ENCODE measurements at places on chromosomes 7 and 10. TPM values are rescaled to one million over a fixed set of nuclear protein-coding genes. Genes with fewer than 3 reads are reported as not detected.

The MEOX2 gene
- polyA plus RNA-seq = 1.6 TPM

The HILPDA gene
- 25.5 TPM for polyA plus RNA-seq

The NEUROG3 gene
- not detected for polyA plus RNA-seq

The MYH16 gene
- polyA plus RNA-seq = 0.20 TPM

The PLCE1 gene
- 43.0 TPM for polyA plus RNA-seq

The FAM25G gene
- polyA plus RNA-seq = 0.57 TPM

The TLX1 gene
- polyA plus RNA-seq = not detected

The ATP6V0A4 gene
- 58.9 TPM for polyA plus RNA-seq

The STK31 gene
- 1.0 TPM for polyA plus RNA-seq

The GRID2IP gene
- polyA plus RNA-seq = 0.91 TPM

The CYP2E1 gene
- polyA plus RNA-seq = 2.8 TPM

The OR2A5 gene
- 0.18 TPM for polyA plus RNA-seq

The EIF5AL1 gene
- 1.4 TPM for polyA plus RNA-seq

The IGFBP1 gene
- polyA plus RNA-seq = 0.17 TPM

The TBC1D12 gene
- 21.6 TPM for polyA plus RNA-seq

DNA sequence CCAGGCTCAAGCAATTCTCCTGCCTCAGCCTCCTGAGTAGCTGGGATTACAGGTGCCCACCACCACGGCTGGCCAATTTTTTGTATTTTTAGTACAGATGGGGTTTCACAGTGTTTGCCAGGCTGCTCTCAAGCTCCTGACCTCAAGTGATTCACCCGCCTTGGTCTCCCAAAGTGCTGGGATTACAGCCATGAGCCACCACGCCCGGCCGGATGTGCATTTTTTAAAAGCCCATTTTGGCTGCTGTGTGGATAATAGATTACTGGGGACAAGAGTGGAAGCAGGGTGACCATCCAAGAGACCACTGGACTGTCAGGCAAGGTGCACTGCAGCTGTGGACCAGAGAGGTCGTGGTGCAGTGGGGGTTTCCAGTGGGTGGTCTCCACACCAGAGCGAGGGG, 21.4 kb downstream of the HKDC1 start:
- DNase-seq = no peak

- peak; percentile 64 for DNase-seq
Measured at GRCh38 chr7:7181519-7182155, 707 bp upstream of the C1GALT1 start.

- no peak for DNase-seq
Measured at GRCh38 chr10:97520978-97521761, 22.4 kb downstream of the UBTD1 start.

DNA sequence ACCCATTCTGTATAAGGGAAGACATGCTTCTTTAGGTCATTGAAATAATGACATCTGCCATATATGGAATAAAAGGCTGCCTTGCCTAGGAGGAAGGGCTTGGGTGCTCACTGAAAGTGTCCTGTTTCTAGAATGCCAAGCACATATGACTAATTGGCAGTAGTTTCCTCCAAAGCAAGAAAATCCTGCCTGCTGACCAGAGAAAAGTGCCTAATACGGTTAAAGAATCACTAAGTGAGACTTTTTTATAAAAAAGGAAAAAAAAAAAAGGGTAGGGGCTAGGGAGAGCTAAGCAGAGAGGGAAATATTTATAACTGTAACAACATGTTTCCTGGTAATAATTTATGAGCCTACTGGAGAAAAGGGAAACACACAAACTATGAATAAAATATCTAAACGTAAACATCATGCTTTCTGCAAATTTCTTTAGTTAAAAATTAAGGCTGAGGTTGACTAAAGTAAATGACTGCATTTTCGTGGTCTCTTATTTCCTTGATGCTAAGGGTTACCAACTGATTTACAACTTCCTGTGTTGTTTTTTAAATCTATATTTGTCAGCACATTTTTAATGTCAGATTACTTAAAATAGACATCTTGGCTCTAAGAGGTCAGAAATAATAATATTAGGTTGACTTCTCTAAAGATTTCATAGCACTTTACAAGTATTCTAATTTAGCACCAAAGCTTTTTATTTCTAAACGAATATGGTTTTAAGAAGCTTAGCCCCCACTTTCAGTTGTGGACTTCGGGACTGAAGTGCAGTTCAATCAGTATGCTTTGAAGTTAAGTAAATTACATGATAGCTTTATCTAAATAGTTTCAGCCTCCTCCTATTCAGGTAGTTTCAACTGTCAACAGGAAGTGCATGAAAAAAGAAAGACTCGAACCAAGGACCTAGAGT, 89.6 kb downstream of the CABCOCO1 start:
- peak; percentile 59 for DNase-seq

- DNase-seq = no peak
Measured at GRCh38 chr10:61744469-61744868, 81.7 kb downstream of the CABCOCO1 start.

DNA sequence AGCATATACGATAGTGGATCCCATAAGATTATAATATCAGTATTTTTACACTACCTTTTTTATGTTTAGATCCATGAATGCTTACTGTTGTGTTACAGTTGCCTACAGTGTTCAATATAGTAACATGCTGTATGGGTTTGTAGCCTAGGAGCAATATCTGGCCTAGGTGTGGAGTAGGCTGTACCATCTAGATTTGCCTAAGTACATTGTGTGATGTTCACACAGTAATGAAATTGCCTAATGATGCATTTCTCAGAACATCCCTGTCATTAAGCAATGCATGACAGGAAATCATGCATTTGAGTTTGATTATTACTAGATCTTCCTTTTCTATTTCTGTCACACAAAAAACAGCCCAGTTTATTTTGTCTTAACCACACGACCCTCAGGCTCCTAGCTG, 14.5 kb downstream of the CBX3 start:
- no peak for DNase-seq

GRCh38 chr10:113202011-113202410, 252.0 kb downstream of the TCF7L2 start:
- DNase-seq = no peak

DNA sequence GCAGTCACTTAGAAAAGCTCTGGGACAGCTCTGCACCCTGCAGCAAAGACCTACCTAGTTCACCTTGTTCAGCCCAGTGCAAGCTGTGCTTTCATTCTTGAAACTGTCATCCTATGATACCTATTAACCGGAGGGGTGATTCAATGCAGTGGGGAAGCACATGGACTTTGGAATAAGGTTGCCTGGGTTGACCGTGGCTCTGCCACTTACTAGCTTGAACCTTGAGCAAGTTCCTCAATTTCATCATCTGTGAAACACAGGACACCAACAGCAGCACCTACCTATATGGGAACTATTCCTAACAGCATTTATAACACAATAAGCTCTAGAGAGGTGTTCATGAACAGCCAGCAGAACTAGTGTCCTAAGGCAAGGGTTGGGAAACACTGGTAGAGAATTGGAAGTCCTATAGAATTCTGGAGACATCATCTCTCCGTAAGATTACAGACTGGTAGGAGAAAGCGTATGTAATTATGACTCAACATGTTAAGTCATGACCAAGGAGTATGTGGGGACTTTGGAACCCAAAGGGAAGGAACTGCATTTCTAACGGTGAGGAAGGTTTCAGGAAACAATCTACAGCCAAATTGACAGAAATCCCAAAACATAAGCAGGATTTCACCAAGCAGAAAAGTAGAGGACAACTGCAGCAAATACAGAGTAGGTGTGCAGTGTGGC, 270.0 kb downstream of the USP6NL start:
- DNase-seq = no peak

GRCh38 chr7:50379082-50379481, 71.1 kb downstream of the FIGNL1 start:
- DNase-seq = no peak

DNA sequence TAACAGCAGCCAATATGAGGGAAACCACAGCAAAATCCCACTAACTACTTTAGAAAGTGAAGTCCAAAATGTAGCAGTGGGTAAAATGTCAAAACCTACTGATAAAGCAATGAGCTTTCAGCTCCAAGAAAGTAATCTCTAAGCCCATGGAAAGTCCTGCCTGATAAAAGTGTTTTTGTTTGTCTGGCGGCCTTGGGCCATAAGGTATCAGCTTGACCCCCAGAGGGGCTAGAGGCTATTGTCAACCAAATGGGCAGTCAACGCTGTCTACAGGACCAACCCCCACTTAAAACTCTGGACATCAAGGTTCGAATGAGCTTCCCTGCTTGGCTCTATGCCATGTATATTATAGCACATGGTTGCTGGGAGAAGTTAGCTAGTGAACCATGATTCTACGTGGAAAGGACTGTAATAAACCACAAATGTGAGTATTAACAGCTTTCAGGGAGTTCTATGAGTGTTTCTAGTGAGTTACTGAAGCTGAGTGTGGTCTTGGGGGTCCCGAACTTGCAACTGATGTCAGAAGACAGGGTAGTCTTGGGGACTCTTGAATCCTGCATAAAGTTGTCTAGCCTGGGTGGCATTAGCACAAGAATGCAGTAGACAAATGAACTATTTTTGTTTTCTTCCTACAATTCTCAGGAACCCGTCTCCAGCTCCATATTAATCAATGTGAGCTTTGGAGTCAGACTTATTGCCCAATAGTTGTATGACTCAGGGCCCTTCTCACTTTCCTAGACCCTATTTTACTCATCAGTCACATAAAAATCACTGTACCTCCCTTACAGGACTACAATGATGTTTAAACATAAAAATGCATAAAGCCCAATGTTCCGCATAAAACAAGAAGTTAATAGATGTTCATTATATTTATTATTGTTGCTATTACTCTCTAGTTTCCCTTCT, 164.9 kb downstream of the DGKI start:
- no peak for DNase-seq

GRCh38 chr10:43206391-43207235, 60.3 kb downstream of the RASGEF1A start:
- no peak for DNase-seq

- no peak for DNase-seq
Measured at GRCh38 chr10:57008189-57008588, 647.1 kb upstream of the ZWINT start.

DNA sequence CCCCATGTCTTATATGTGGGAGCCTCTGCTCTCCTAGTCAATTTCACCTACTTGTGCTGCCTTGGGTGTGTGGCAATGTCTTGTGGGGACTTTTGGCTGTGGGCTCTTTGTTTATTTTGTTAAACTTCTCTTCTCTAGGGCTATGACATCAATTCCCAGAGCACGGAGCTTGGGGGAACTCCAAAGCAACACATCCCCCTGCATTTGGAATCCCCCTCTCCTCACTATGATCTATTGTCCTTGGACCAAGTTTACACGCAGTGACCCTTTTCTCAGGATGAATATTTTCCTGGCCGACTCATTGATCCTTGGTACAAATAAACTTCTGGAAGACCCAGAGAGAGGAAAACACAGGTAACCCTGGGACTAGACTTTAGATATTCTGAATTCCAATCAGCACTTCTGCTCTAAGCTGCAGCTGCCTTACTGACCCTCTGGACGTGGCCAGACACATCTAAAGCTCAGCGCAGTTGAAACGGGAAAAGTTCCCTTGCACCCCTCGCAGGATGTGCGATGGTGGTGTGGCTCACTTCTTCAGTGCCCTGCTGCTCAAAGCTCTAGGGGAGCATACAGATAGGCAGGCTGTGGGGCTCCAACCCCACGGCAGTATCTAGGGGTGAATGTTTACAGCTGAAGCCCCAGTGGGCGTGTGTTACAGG, 110.8 kb downstream of the TMEM178B start:
- DNase-seq = no peak

GRCh38 chr7:154858836-154859537, 143.9 kb downstream of the PAXIP1 start:
- DNase-seq = no peak

DNA sequence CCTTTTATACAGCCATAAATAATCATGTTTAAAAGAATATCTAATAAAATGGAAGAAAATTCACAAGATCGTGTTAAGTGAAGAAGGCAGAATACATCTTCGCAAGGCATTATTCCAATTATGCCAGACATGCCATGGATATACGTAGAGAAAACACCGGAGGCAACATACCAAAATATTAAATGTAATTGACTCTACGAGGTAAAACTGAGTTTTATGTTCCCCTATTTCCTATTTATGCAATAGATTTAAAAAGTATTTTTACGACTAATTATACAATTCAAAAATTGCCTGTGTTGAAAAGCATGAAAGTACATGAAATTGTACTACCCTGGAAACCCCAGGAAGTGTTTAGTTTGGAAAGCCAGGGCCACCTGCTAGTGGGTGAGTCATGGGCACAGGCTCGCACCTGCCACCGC, 936 bp upstream of the REPIN1 start:
- DNase-seq = no peak

DNA sequence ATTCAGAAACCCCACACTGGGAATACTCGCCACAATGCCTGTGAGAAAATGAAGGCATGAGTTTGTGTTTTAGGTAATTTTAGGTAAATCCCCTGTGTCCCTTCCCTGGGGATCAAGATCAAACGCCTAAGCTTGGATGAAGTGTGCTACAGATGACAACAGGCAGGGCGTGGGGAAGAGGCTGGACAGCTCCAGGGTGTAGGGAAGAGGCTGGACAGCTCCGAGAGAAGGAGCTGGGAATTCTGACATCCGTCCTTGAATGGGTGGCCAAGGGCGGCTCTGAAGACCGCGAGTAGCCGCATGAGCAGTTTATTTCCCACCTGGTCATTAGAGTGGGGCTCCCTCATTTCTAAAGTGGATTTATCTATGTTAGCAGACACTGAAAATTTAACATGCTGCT, 109.7 kb downstream of the RAMP3 start:
- DNase-seq = peak; percentile 11

DNA sequence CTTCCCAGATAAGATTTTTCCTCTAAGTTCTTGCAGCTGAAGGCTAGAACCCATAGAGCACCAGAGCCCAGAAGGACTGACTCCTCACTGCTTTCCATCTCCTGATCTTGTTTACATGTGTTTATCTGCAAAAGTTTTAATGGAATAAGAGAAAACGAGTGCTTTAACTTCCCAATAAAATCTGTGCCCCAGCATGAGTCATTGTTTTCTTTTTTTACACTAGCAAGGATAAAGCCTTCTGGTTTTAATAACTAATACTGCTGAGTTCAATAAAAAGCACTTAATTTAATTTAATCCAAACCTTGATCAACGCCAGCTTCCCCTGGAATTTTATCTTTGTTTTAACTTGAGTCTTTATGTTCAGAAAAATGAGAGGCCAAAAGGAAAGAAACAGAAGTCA, 227.6 kb downstream of the HPSE2 start:
- DNase-seq = no peak

- DNase-seq = no peak
Measured at GRCh38 chr10:69439350-69439739, 11.9 kb upstream of the TSPAN15 start.

- DNase-seq = peak; percentile 52
Measured at GRCh38 chr10:50614444-50615137, 9.2 kb downstream of the SGMS1 start.

DNA sequence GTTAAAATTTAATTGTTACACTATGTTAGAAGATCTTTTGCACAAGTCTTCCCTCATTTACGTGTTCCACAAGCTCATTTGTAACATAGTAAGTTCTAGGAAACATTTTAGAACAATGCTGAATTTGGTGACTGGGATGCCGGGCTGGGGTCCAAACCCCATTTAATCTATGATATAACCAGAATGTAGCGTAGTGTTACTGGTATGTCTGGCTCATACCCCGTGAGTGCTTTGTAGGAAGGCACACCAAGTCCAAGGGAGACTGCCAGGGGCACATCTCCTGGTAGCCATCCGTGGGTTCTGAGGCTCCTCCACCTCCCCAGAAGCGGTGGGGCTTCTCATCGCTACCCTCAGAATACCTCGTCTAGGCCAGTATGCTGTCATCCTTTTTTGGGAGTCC, 21.3 kb upstream of the TMEM236 start:
- no peak for DNase-seq

- peak; percentile 86 for DNase-seq
Measured at GRCh38 chr7:98802088-98802780, 67.6 kb downstream of the TMEM130 start.

- no peak for DNase-seq
Measured at GRCh38 chr7:78395298-78396036, 596.9 kb downstream of the PHTF2 start.

GRCh38 chr7:33757563-33758165, 147.7 kb upstream of the BMPER start:
- no peak for DNase-seq

Data from left kidney (tissue), 8 donors.